ENCODE measurements at places on chromosomes 12 and 14.
A peak's percentile ranks its signal among the peaks of the same experiment; 100 is the strongest.

DNA sequence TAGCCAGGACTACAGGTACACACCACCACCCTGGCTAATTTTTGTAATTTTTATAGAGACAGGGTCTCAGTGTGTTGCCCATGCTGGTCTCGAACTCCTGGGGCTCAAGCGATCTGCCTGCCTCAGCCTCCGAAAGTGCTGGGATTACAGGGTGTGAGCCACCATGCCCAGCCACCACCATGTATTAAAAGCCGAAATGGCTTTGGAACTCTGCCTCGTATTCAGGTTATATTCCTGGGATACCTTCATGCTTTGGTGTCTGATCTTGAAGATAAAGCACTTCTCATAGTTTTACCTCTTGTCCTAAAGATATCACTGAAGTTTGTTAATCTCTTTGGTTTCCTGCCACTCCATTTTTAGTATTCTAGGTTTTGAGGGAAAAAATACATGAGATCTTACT, 47.2 kb downstream of the MYO1H start:
- DNase-seq, result no peak

- DNase-seq, result no peak
Measured at GRCh38 chr14:93752980-93753561, 35.2 kb downstream of the PRIMA1 start.

DNA sequence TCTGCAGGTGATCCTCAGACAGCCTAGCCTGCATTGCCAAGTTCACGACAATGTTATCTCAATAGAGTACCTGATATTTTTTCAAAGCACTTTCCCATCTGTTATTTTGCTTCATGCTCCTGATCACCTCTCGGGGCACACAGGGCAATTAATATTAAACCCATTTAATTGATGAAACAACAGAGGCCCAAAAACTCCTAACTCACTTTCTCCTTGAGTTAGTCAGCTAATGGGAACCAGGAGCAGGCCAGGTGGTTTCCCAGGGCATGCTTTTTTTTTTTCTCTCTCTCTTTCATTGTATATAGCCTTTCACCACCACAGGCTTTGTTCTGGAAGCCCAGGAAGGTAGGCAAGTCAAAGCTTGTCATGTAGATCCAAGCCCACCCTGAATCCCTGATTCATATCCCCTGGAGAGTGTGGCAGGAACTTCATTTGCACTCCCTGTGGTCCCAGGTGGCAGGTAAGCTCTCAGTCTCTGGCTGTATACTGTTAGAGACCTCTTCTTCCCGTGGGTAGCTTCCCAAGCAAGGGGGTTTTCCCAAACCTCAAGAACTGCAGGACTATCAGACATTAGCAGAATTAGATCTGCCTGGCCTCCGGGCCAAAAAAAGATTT, 41.6 kb upstream of the MAP1LC3B2 start:
- no peak for DNase-seq

DNA sequence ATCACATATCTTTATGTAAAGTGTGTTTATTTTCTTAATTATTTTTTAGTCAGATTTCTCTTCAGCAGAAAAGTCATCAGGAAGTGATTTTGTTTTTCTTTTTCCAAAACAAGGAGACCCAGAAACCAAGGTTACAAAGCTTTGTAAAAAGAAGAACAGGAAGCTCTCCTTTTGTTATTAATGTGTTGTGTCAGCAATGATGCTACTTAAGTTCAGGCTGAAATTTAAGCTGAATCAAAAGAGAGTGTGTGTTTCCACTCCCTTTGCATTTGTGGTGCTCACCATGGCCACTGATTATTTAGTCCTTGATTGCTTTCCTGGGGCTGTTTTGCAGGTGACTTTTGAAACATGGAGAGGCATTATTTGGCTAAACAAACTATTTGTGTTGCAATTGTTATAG, 155.3 kb upstream of the ATP2B1 start:
- DNase-seq, result no peak

GRCh38 chr14:52735921-52736489, 6.0 kb downstream of the STYX start:
- DNase-seq, result no peak

GRCh38 chr12:64633940-64634337, 23.6 kb downstream of the RASSF3 start:
- DNase-seq, result no peak

- no peak for DNase-seq
Measured at GRCh38 chr14:76931631-76932402, 96.7 kb downstream of the IRF2BPL start.

DNA sequence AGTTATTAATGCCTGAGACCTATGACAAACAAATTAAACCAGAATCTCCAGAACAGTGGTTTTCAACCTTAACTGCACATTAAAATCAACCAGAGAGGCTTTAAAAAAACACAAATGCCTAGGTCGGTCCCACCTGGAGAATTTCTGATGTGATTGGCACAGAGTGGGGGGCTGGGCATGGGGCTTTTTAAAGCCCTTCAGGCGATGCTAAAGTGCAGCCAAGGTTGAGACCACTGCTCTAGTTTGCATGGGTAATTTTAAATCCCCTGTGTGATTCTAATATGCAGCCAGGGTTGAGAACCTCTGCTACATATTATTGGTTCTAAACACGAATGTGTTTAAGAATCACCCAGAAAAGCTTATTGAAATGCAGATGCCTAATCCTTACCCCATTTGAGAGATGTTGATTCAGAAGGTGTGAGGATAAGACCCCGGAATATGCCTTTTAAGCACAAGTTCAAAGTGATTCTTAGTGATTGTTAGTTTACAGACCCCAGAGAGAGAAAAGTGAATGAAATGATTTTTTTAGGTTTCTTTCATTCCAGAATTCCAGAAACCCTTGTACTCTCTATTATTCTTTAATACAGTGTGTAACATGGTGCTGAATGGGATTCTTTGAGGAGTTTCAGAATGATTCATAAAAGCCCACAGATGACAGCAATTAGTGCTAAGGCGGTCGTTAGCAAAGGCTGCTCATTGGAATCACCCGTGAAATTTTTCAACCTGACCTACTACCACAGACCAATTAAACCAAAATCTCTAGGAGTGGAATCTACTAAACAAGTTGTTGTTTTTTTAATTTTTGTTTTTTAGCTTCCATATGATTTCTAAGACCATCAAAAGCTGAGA, 44.9 kb downstream of the LIN7A start:
- DNase-seq, result no peak

GRCh38 chr12:639566-639965, 23.7 kb downstream of the NINJ2 start:
- DNase-seq, result no peak

- DNase-seq, result no peak
Measured at GRCh38 chr12:75921622-75922289, 109.8 kb downstream of the PHLDA1 start.

- DNase-seq, result no peak
Measured at GRCh38 chr12:117013726-117014125, 85.5 kb downstream of the TESC start.

GRCh38 chr14:101814934-101815333, 53.4 kb downstream of the PPP2R5C start:
- no peak for DNase-seq

DNA sequence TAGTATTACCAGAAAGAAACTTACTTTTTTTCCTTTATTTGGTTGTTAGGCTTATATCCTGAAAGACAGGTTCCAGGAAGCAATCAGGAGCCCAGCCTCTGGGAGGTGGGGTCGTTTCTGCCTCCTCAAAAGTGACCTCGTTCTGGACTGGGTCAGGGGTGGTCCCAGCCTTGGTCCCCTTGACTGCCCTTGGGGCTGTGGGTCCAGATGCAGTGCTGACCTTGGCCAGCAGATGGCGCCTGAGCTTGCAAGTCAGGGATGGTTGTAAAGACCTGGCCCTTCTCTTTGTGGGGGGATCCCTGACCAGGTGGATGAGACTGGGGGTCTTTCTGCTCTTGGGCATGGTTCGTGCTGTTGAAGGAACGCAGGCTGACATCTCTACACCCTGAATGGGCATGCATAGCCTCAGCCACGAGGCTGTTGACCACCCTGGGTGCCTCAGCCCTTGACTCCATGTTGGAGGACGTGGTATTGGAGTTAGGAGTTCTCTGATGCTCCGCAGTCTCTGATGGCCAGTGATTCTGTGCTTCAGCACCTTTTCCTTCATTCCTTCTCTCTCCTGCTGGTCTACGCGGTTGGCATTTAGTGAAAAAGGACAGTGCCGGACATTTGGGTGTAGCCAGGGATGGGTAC, 62.4 kb downstream of the ADCK1 start:
- DNase-seq, result peak; percentile 43

DNA sequence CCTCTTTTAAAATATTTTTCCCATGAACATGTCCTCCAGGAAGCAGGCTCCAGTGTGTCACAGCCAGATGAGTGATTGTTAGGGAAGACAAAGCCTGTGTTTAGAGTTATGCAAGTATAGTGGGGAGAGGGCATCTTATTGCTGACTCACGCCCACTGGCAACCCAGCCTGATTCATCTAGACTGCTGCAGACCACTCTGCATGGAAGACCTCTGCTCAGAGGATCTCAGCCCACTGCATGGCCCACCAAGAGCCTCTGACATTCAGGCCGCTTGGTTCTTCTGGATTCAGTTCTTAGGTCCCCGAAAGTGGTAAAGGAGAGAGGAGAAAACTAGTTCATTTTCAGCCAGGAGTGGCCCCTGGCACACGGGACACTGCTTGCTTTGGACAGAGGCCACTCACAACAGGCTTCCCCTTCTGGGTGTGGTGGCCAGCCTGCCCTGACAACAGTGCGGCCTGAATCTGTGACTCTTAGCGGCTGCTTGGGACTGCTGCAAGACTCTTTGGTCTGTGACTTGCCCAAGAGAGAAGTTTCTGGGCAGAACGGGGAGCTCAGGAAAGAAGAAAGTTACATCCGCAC, 266.3 kb downstream of the ZFP36L1 start:
- no peak for DNase-seq

GRCh38 chr12:98439981-98440581, 75.3 kb upstream of the TMPO start:
- DNase-seq, result no peak

DNA sequence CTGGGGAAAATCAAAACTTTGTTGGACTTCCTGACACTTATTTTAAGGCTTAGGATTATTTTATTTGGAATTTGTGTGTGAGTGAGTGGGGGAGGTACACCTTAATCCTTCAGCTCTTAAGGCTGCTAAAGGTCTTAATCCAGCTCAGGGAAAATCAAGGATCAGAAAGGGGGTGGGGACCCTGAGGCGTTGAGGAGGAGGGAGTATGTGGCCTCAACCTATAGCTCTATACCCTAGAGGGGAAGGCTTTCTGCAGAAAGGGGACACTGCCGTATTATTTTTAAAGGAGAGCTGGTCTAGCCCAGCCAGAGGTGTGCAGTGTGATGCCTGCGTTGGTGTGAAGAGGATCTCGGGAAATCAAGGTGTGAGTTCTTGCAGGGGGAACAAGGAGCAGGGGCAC, 20.0 kb downstream of the IRF2BPL start:
- no peak for DNase-seq

GRCh38 chr12:72209086-72209485, 63.1 kb upstream of the TRHDE start:
- DNase-seq, result no peak

GRCh38 chr12:79521576-79521975, 169.2 kb downstream of the PAWR start:
- DNase-seq, result no peak

DNA sequence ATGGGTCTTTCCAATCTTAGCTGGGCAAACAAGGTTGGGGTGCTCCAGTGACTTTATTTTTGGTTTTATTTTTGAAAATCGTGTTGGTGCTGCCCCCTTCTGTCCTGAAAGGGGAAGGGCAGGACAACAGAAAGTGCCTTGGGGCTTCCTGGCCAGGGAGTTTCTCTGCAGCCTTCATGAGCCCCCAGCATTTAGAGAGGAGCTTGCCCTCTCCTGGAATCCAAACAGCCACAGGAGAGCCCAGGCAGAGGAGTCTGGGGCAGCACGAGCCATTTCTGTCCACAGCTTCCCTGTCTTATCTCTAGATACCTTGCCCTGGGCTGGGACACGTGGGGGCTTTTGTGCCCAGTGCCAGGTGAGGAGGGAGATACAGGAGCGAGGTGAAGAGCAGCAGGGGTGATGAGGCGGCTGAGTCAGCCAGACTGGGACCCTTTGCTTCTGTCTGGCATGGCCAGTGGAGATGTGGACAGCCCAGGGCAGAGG, 4.4 kb upstream of the C1RL start:
- no peak for DNase-seq

- DNase-seq, result no peak
Measured at GRCh38 chr12:57606399-57606798, 1.8 kb downstream of the DTX3 start.

DNA sequence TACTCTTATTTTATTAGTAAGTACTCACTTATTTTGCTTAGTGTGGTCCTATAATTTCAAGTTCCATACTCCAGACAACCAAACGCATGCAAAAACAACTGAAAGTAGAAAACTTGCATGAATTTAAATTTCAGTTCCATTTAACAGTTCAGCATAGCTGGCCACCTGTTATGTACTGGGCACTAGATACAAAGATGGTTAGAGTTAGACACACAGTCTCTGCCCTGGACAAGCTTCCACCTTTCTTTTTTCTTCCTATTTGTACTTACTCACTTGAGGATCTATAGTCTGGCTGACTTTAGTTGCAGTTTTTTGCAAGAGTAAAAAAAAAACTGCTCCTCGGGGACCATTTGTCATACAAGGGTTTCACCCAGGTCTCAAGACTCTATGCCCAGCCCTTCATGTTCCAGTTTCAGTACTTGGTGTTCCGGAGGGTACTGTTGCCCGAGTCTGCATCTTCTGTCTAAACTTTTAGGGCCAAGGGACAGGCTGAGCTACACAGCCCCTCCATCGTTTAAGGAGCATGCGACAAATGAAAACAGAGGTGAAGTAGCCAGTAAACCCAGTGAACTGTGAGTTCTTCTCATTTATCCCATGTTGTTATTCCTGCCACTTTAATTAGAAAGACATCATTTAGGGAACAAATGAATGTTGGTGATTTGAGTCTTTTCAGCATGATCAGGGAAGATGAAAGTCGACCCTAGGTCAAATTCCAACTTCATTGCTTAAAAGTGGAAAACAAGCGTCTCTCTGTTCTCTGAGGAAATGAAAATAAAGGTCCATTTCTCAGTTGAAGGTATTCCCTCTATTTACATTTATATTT, 22.3 kb downstream of the RPGRIP1 start:
- no peak for DNase-seq

- no peak for DNase-seq
Measured at GRCh38 chr14:75132382-75133086, 5.7 kb upstream of the NEK9 start.

Measured in activated CD8-positive, alpha-beta memory T cell treated with anti-CD3 and anti-CD28 coated beads for 4 hours (primary cell).